Cerebellar nuclear complex (tissue), 1 donor: ENCODE measurements at places on chromosomes 7 and 10.

DNA sequence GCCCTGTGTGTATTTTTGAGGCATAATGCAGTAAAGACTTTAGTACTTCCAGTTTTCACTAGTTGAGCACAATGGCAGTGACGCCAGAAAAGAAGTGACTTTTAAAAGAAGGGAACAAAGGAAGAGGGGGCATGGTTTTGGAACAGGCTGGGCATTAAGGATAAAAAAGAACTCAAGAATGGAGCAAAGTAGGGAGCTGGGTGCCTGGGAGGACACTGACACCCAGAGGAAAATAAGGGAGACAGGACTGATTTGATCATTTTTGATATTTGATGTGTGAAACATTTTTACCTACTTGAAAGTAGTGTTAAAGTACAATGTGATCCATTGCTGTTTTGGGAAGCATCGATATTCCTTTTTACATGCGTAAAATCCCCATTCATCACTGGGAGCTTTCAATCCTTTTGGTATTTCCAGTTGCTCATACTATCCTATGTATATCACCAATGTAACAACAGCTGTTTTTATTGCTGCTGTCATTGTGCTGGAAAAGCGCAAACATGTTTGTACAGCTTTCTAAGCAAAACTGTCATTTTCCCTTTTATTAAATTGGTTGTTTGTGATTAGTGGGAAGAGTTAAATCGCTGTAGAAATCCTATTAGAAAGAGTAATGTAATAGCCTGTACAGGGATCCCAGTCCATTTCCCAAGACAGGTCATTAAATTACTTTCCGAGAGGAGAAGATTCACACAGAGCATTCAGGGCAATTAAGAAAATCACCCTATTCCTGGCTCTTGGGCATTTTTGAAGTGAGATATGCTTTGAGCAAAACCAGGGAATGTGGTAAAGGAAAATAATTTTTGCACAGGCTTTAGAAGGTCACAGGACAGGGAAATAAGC lies 85.2 kb downstream of the ADAM12 start:
- no peak for DNase-seq

- DNase-seq, result no peak
These were observed 224.9 kb downstream of the CHCHD3 start for GRCh38 chr7:132857031-132857430.

DNA sequence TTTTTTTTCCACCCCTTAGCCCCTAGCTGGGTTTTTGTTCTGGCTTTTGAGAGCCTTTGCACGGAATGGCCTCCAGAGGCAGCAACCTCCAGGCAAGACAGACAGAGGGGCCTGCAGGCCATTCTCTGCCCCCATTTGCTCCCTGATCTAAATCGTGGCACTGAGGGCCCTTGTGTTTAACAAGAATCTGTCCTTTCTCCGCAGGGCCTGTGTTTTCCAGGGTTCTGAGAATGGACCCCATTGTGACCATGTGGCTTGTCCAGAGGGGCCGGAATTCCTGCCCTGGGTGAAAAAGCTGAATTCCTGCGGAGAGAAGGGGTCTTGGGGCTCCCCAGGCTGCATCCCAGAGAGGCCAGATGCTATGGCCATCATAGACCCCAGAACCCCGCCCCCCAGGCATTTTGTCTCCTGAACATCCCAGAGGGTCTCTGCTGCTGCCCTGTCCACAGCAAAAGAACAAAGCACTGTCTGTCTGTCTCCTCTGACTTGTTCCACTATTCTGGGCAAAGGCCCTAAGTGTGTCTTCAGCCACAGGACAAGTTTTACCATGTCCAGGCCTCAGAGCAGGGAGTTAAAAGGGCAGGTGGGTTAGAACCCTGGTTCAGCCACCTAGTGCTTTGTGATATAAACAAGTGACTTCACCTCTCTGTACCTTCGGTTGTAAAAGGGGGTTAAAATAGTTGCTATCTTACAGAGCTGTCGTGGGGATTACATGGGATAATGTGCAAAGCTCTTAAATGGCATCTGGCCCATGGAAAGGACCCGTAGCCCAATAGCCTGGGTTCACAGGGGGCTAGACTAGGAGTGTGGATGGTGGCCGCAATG lies 155.6 kb downstream of the SH3PXD2A start:
- DNase-seq, result no peak

GRCh38 chr10:44325596-44326307 lies 59.1 kb downstream of the CXCL12 start:
- no peak for DNase-seq

DNA sequence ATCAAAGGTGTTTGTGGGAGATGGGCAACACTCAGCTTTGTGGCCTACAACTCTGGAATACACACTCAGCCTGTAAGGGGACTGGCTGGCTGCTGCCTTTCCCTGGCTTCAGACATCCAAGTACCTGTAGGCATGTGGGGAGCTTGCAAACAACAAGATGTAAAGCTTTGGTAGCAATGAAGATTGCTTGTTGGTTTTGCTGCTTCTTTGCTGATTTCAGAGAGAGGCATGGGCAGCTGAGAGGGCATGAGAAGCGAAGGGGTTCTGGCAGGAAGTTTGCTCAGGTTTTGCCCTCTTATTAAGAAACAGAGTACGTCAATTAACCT lies 434.8 kb downstream of the LRMDA start:
- no peak for DNase-seq

- no peak for DNase-seq
These were observed 44.0 kb downstream of the KLHDC10 start for GRCh38 chr7:130114374-130114773.

DNA sequence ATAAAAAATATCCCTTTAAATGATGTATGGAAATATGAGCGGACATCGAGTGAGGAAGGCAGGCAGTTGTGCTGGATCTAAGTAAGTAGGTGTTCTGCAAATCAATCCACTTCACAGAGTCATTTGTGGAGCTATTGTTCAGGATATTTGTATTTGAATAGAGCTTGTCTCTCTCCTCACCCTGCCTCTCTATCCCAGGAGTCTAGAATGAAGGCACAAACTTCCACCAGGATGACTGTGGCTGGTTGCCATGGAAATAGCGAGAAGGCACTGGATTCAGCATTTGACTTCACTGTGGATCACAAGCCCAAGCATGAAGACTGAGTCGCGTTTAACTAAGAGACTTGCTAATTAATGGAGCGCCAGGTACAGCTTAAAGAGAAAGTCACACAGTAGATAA lies 53.2 kb downstream of the NPY start:
- no peak for DNase-seq

DNA sequence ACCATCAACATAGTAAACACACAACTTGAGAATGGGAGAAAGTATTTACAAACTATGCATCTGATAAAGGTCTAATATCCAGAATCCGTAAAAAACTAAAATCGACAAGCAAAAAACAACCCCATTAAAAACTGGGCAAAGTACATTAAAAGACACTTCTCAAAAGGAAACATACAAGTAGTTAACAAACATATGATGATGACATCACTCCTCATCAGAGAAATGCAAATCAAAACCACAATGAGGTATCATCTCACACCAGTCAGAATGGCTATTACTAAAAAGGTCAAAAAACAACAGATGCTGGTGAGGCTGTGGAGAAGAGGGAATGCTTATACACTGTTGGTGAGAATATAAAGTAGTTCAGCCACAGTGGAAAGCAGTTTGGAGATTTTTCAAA lies 125.1 kb downstream of the TFPI2 start:
- no peak for DNase-seq

DNA sequence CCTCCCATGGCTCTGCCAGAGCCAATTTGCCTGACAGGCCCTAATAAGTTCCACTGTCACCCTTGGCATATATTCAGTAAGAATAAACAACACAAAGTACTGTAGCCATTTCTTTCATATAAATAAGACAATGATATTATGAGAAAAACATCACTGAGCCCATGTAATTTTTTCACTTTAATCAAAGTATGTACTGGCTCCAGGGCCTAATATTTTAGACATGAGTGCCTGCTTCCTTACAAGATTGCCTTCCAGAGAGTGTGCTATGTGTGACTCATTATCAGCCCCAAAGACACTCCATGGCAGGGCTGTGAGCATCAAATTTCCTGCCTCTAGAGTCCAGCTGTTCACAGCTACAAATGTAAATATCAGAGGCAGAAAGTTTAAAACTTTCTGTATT lies 297.6 kb downstream of the LHFPL3 start:
- DNase-seq, result no peak

DNA sequence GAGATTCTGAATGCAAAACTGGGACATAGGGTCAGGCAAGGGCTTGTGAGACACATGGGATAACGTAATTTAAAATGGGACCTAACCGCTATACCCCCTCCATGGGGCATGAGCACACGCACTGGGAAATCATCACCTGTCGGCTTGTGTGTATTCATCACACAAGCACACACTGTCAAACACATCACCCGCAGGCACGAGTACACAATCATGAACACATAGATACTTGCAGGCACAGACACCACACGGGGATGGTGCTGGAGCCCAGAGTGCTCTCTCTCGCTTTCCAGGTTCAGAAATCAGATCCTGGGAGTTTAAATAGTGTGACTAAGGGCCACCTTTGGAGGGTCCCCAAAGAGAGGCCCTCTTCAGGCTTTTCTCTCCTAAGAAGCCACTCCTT lies 19.6 kb upstream of the TLX1 start:
- DNase-seq, result no peak

- DNase-seq, result no peak
These were observed 3.8 kb downstream of the NODAL start for GRCh38 chr10:70437721-70438120.

GRCh38 chr7:102101926-102102325 lies 184.7 kb upstream of the SH2B2 start:
- no peak for DNase-seq

- DNase-seq, result no peak
These were observed 15.4 kb upstream of the NMT2 start for GRCh38 chr10:15183689-15184481.

GRCh38 chr7:34652809-34653208 lies 5.2 kb upstream of the NPSR1 start:
- no peak for DNase-seq

GRCh38 chr10:73916761-73917470 lies 6.0 kb downstream of the PLAU start:
- DNase-seq, result no peak

- DNase-seq, result no peak
These were observed 7.2 kb downstream of the INA start for GRCh38 chr10:103284170-103284569.

GRCh38 chr10:84270708-84271107 lies 25.9 kb downstream of the RGR start:
- no peak for DNase-seq

GRCh38 chr10:34838366-34838900 lies 23.3 kb upstream of the PARD3 start:
- no peak for DNase-seq

GRCh38 chr7:114916261-114916892 lies 5.5 kb upstream of the MDFIC start:
- DNase-seq, result no peak

DNA sequence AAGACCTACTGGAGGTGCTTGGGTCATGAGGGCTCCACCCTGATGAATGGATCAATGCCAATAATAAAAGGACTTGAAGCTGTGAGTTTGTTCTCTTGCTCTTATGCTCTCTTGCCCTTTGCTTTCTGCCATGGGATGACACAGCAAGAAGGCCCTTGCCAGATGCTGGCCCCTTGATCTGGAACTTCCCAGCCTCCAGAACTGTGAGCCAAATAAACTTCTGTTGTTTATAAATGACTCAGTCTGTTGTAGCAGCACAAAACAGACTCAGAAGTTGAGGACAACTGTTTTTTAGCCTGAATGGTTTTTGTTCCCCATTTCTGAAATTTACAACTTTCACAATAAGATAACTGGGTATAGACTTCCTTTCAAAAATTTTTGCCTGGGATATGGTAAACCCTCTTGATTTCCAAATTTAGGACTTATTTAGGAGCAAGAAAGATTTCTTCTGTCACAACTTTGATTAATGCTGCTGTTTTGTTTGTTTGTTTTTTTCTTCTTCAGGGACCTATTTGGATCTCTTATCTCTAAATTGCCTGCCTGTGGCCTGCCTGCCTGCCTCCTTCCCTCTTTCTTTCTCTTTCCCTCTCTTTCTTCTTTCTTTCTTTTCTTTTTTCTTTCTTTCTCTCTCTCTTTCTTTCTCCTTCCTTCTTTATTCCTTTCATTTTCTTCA lies 12.1 kb downstream of the ENTPD1 start:
- DNase-seq, result no peak

DNA sequence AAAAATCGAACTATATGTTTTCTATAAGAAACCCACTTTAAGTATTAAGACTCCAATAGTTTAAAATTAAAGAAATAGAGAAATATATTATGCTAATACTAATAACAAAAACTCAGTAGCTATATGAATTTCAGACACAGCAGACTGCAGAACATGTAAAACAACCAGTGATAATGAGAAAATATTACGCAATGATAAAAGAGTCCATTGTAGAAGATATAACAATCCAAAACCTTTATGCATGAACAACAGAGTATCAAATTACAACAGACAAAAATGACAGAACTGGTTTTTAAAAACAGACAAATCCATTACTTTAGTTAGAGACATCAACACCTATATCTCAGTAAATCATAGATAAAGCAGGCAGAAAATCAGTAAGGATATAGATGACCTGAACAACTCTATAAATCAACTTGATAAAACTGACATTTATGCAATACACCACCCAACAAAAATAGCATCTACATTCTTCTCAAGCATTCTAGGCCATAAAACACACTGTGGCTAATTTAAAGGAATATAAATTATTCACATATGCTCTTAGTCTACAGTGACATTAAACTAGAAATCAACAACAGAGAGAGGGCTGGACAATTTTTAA lies 669.5 kb upstream of the GHITM start:
- no peak for DNase-seq

- no peak for DNase-seq
These were observed 540.1 kb downstream of the PTPRN2 start for GRCh38 chr7:158047391-158048059.

DNA sequence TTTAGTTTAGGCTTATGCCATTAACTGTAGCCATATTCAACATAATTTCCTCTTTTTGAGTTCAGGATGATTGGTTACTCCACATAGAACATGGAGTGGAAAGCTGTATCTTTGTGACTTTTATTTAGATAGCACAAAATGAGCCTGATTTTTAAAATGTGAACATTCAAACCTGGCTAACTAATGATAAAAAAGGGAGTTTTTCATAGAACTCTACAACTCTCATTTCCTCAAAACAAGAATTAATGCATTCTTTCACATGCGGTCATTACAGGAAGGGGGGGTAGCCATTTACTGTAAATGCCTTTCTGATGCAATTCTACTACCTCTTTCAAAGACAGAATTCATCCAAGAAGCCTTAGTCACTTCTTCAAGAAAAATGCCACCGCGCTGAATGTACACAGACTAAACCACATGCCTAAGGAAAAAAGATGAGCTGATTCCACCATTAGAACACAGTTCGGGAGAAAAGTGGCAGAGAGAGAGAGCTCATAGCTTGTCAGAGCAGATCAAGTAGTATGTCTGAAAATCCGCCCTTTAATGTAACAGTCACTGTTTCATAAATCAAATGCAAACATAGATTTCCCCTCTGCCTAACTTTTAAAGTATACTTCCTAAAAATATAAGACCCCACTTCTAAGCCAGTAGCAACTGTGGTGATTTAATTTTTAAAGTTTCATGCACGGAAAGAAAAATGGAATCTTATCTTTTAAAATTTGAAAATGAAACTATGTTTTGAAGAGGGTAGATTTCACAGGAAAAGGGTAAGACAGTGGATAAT lies 226.4 kb upstream of the KLF14 start:
- no peak for DNase-seq

GRCh38 chr10:28945959-28946358 lies 268.6 kb downstream of the BAMBI start:
- no peak for DNase-seq

GRCh38 chr7:115558161-115558560 lies 472.4 kb downstream of the TFEC start:
- no peak for DNase-seq
